ENCODE measurements at places on chromosomes 16 and 17. TPM values are rescaled to one million over a fixed set of nuclear protein-coding genes. Genes with fewer than 3 reads are reported as not detected.

BEAN1 gene
- total RNA-seq = 5.6 TPM

GLIS2 gene
- 24.1 TPM for total RNA-seq

PYY gene
- total RNA-seq = not detected

TMEM238L gene
- not detected for total RNA-seq

ABCA8 gene
- total RNA-seq = 0.61 TPM

SYCE1L gene
- 9.9 TPM for total RNA-seq

EPX gene
- total RNA-seq = not detected

ALOX15B gene
- total RNA-seq = 0.46 TPM

MMP2 gene
- 12.2 TPM for total RNA-seq

OTOP3 gene
- total RNA-seq = not detected

TMEM204 gene
- total RNA-seq = 0.08 TPM

PRSS27 gene
- 1.8 TPM for total RNA-seq

CDH3 gene
- 0.32 TPM for total RNA-seq

CD7 gene
- total RNA-seq = 0.22 TPM

RSPRY1 gene
- total RNA-seq = 41.2 TPM

CSH1 gene
- total RNA-seq = not detected

CTRB1 gene
- not detected for total RNA-seq

ACOX1 gene
- 15.7 TPM for total RNA-seq

ERN1 gene
- total RNA-seq = 3.0 TPM

AOC2 gene
- total RNA-seq = 2.3 TPM

CCL18 gene
- total RNA-seq = not detected

GHDC gene
- 19.9 TPM for total RNA-seq

MFAP4 gene
- total RNA-seq = not detected

DYNLL2 gene
- total RNA-seq = 24.9 TPM

TMEM114 gene
- total RNA-seq = not detected

SULT1A1 gene
- total RNA-seq = 5.1 TPM

BAIAP3 gene
- 1.1 TPM for total RNA-seq

DECR2 gene
- total RNA-seq = 29.7 TPM

SLC47A2 gene
- 0.07 TPM for total RNA-seq

Data from A549 treated with dexamethasone at 1 μM for 4 hours (cell line).